ENCODE measurements at places on chromosomes 13 and 19. TPM values are rescaled to one million over a fixed set of nuclear protein-coding genes. Genes with fewer than 3 reads are reported as not detected.
A peak's percentile ranks its signal among the peaks of the same experiment; 100 is the strongest.

GRCh38 chr13:34174671-34175145 lies 356.8 kb downstream of the RFC3 start:
- DNase-seq = no peak

CD79A gene
- total RNA-seq = not detected

CYP2A7 gene
- total RNA-seq = not detected

DNA sequence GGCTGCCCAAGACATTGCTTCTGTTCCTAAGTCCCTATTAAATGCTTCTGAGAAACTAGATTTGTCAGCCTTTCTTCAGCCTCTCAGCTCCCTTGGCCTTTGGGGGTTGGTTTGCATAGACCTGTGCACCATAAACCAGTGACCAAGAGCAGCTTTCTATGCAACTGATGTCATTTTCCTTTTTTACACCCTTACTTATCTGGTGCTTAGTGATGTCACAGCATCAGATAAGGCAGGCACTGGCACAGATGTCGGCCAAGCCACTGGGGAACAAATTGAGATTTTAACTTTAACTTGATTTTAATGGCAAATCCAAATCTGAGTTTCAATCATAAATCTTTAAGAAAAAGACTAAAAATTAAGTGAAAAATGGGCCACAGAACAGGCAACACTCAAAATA lies 59.8 kb downstream of the RUBCNL start:
- DNase-seq = no peak

- no peak for DNase-seq
Measured at GRCh38 chr13:43005460-43006236, 13.6 kb upstream of the EPSTI1 start.

- peak; percentile 97 for DNase-seq
Measured at GRCh38 chr19:5340637-5341447, at the start of gene PTPRS. Gene PTPRS, minus strand, starts transcription at chr19:5340812. Its CDS starts 54,672 bp downstream, at chr19:5286140.

GRCh38 chr19:35144259-35144599 lies 1.2 kb downstream of the FXYD7 start:
- DNase-seq = no peak

Data from glutamatergic neuron (in vitro differentiated cells).